ENCODE measurements at places on chromosomes 7 and 10.
A peak's percentile ranks its signal among the peaks of the same experiment; 100 is the strongest.

GRCh38 chr7:100154651-100155491 lies 3.7 kb downstream of the TRAPPC14 start:
- DNase-seq, result peak; percentile 17

DNA sequence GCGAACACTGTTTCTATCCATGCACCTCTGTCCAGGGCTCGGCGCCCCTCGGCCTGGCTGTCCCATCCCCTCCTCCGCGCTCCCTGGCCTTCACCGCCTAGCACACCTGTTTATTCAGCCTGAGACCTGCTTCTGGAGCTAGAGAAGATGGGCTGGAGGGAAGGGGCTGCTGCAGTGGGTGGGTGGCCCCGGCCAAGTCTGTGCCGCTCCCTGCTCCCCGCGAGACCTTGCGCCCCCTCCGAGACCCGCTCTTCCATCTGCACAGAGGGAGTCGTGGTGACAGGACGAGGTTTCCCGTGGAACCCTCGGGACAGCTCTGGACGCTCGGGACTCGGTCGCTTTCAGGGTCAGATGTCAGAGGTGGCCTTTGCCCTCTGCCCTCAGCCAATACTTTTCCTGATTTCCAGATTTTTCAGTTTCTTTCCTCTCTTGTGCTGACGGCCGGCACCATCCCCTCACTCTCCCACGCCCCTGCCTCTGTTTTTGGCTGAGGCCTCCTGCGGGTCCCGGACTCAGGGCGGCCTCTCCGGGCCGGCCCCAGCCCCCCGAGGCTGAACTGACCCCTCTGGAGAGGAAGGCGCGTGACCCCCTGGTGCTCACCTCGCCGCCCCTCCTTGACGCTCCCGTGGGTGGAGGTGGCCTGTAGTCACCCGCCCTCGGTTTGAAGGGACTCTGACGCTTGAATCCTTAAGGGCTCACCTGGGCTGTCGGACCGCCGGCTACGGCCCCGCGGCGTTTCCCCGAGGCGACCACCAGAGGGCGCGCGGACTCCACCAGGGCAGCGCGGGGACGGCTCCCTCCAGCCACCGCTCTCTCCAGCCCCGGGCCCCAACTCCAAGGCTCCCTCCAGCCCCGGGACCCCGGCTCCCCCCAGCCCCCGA lies 15.6 kb downstream of the SHH start:
- DNase-seq, result peak; percentile 90

DNA sequence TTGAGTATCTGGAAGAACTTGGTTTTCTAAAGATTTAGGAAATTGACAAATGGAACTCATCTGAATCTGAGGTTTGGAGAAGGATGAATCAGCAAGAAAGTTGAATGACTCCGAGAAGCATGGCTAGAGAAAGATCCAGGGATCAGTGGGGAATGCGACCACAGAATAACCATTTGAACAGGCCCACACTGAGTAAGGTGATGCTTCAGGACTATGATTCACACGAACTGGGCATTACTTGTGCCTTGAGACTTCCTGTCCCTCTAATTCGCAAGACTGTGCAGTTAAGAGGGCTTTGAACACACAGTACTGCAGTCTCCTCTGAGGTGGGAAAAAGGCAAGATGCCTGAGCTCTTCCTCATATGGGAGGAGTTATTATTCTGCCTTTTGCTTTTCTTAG lies 395.5 kb upstream of the POM121L12 start:
- DNase-seq, result no peak

DNA sequence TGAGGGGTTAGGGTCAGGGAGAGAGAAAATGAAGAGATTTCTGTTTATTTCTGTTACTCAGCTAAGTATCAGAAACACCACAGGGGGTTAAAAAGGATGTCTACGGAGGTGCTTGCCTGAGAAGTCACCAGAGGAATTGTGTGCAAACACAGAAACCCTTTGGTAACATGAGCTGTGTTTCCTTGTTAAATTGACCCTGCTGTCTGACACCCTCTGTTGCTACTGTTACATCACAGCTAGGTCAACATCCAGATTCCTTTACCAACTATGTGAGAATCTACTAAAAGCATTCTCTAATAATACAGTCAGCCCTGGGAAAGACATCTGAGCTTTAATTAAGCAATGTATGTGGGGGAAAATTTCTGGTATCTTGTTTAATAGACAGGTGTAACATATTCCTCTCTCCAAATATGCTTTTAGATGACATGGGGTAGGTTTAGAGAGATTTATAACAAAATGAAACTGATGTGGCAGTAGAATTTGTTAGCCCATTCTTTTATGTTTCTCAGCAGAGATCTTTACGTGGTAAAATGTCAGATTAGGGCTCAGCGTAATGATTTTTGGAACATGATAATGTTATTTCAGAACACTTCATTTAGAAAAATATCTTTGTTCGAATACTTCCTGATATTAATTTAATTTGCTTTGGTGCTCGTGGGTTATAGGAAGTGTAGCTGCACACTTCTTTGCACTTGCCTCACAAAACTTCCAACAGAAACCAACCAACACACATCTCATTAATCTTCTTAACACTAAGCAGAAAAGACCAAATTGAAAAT lies 168.0 kb upstream of the AHR start:
- no peak for DNase-seq

DNA sequence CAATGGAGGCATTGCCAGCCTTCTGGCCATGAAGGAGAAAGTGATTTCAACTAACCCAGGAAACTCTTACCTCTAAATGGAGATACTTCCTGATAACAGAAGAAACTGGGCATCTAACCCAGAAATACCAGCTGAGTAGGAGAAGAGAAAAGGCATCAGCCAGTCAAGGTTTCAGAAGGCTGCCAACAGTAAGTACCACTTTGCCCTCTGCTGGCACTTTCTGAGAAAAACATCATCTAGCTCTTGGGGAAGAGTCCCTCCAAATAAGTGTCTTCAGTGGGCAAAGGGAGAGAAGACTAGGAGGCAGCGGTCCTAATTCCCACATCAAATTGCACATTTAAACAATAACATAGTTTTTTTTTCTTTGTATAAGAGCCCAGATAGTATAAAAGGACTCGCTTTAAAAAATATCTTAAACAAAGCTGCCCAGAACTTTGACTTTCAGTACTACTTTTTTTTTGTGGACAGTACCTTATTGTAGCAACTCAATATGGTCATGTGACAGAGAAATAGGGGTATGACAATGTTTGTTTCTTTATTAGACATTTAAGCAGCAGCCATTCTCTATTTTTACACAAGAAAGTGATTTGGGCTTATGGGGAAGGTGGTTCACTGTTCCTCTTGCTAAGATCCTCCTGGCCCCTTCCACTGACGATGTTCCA lies 157.3 kb downstream of the CTTNBP2 start:
- DNase-seq, result peak; percentile 38

GRCh38 chr10:75159519-75159918 lies 48.1 kb downstream of the SAMD8 start:
- no peak for DNase-seq

DNA sequence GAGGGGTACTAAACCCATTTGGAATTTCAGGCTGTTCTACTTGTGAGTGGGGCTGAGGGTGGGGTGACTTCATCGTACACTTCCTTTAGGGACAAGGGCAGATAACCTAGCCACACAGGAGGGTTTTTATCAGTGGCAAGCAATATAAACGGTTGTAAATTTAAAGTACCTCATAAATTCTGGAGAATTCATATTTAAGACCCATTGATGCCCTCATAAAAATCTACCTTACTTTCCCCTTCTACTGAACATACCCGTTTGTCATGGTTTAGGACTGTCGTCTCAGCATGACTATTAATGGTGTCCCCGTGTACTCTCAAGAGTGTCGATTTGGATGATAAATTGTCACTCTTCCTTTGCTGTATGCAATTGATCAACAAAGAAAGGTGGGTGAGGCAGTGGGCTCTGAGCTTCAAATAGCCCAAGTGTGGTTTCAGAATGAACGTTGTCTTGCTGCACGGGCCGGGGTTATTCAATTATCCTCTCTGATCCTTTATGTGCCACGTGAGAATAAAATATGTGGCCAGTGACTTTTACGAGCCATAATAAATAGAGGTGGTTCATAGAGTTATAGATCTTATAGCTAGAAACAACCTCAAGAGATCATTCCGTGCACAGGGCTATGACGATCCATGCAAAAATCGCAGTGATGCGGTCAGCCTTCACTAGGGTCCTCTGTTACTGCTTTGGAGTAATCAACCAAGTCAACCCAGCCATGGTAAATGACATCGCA lies 82.2 kb downstream of the FAM107B start:
- DNase-seq, result peak; percentile 22

GRCh38 chr7:51276967-51277366 lies 39.6 kb downstream of the COBL start:
- DNase-seq, result no peak

DNA sequence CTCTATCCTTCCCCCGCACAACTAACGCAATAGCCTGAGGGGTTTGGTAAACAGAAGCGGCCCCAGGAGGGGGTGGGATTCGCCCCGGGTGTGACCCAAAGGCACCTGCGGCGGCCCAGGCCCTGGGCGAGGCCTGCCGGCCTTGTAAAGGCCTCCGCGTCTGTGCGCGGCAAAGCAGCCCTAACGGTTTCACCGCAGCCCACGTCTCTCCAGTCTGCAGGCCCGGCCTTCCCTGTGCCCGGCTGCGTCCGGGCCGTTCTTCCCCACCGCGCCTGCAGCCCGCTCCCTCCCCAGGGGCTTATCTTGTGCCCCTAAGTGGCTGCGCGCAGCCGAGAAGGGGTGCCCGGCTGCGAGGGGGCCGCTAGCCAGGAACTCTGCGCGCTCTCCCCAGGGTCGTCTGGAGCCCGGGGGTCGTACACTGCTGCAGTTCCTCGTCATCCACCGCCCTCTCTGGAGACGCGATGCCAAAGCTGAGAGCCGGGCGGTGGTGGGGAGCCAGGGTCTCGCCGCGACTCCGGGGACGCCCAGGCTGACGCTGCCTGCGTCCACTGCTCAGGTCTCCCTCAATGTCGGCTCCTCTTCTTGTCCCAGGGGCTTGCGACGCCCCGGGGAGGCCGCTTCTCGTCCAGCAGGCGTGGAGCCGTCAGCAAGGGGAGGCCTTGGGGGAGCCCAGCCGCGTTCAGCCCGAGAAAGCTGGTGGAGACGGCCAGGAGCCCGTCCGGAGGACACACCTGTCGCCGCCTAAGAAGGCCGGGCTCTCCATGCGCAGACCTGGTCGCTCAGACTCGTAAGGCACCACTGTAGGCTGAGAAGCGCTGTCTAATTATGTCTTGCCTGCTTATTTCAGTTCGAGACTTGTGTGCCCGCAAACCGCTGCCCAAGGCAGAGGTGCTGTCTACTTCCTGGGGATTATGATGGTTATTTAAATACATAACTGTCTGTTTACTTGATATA lies 132.3 kb downstream of the SPAG6 start:
- no peak for DNase-seq

DNA sequence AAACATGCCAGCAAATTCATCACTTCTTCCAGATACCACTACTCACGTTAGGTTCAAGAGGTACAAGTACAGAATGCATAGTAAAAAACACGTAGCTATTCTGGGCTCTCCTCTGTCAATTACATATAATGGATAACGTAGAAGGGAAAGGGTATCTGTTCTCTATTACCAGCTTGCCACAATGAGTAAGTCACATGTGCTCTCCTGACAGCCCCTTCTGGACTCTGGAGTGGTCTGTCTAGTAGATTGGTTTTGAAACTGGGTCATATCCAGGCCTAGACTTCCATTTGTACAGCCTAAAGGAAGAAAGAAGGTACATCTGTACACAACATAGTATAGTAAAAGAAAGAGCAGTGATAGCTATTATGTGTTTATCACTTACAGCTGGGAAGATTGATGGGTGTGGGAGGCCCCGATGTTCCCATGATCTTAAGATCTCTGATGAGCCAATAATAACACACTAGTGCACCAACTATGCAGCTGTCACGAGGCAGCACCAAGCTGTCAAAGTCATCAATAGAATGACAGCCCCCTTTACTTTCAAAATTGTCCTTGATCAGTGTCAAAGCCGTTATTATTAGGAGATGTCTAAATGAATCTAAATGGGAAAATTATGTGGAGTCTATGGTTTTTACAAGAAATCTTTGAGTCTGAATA lies 161.9 kb upstream of the AGK start:
- no peak for DNase-seq

GRCh38 chr10:112996462-112996861 lies 46.4 kb downstream of the TCF7L2 start:
- DNase-seq, result no peak

DNA sequence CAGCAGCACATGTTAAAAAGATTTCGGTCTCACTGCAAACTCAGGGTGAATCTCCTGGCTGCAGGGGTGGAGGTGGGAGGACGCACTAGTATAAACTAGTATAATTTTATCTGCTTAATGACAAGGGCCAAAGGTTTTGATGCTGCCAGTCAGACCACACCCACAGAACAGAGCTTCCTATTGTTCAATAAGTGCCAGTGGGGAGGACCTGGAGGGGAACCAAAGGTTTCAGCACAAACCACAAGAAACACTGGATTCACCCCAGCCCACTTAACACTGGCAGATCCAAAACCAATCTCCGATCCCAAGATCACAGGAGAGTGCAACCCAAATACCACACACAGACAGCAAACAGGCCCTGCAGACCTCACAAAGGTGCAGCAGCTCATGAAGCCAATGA lies 6.6 kb downstream of the VOPP1 start:
- DNase-seq, result no peak

GRCh38 chr7:126436213-126436868 lies 816.4 kb downstream of the GRM8 start:
- DNase-seq, result no peak
